Common myeloid progenitor, CD34-positive (primary cell): ENCODE measurements at places on chromosomes 6 and 20.

DNA sequence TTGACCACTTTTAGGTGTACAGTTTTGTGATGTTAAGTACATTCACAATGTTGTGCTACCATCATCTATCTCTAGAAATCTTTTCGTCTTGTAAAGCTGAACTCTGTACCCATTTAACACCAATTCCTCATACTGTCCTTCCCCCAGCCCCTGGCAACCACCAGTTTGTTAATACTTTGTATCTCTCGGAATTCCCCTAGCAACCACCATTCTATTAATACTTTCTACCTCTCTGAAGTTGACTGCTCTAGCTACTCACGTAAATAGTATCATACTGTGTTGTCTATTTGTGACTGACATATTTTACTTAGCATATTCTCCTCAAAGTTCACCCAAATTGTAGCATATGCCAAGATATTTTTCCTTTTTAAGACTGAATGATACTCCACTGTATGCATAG, 82.3 kb upstream of the CLDN20 start:
- DNase-seq = no peak

- DNase-seq = no peak
Observed at GRCh38 chr6:89048288-89048923, 32.1 kb upstream of the PNRC1 start.

DNA sequence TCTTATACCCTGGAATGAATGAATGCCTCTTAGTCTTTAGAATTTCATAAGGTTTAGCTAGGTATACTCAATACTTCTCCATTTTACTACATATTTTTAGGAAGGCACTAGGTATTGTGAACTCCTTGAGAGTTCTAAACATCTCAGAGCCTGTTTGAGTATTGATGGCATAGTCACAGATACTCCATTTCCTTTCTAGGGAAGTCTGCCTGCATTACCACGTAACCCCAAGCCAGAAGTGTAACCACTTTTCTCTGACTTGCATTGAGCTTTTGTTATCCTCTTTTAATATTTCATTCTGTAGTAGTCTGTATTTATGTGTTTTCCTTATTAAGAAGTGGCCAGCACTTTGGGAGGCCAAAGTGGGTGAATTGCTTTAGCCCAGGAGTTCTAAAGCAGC, 12.2 kb downstream of the TOP1 start:
- DNase-seq = no peak

- no peak for DNase-seq
Observed at GRCh38 chr6:10458287-10458686, 43.4 kb upstream of the TFAP2A start.

GRCh38 chr20:533526-533925, 10.1 kb downstream of the CSNK2A1 start:
- DNase-seq = no peak

DNA sequence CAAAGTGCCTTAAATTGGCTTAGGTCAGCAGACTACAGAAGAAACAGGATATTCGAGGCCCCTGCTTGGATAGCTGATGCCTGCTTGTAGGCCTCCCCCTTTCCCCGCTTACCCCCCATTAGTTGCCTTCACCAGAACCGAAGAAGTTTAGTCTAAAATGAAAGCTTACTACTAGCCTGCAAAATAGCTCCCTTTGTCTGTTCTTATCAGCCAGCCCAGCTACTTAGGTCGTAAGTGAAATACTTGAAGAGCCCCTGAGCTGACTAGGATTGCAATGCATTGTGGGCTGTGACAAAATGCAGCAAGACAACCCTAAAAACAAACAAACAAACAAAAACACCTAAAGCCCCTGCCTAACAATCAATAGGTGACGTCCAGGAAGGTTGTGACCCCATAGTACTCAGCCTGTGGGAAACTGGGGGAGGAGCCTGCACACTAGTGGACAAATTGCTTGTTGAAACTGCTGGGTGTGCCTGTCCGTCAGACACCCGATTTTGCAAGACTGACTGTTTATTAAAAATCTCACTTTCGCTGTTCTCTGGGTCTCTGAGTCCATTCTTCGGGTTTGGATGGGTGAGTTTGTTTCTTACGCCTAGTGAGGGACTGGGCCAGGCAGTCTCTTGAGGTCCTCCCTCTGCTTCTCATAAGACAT, 105.0 kb upstream of the DUSP22 start:
- no peak for DNase-seq

- DNase-seq = no peak
Observed at GRCh38 chr6:18586133-18586532, 199.0 kb downstream of the RNF144B start.

- DNase-seq = no peak
Observed at GRCh38 chr6:15911753-15912504, 217.0 kb upstream of the MYLIP start.

GRCh38 chr6:74658391-74658790, 547.5 kb downstream of the COL12A1 start:
- no peak for DNase-seq

DNA sequence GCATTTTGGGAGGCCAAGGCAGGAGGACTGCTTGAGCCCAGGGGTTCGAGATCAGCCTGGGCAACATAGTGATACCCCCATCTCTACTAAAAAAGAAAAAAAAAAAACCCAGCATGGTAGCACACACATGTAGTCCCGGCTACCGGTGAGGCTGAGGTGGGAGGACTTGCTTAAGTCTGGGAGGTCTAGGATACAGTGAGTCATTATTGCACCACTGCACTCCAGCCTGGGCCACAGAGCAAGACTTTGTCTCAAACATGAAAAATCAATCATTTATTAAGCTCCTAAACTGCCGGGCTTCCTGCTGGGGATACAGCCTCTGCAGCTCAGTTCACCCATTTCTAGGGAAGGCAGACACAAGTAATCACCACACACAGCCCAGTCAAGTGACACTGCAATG, 7.3 kb upstream of the USP45 start:
- no peak for DNase-seq

GRCh38 chr20:49785852-49786175, 26.8 kb upstream of the SLC9A8 start:
- DNase-seq = peak; percentile 54

- DNase-seq = peak; percentile 88
Observed at GRCh38 chr6:15491255-15491985, 171.4 kb downstream of the DTNBP1 start.

DNA sequence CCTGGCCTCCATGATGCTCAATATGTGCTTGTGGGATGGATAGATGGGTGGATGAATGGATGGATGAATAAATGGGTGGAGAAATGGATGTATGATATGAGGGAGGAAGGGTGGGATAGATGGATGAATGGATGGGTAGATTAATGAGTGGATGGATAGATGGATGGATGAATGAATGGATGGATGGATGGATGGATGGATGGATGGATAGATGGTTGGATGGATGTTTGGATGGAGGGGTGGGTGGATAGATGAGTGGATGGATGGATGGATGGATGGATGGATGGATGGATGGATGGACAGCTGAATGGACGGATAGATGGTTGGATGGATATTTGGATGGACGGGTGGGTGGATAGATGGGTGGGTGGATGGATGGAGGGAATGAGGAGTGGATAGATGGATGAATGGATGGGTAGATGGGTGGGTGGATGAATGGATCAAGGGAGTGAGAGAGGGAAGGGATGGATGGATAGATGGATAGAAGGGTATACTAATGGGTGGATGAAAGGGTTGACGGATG, 139.4 kb downstream of the CEBPB start:
- DNase-seq = no peak

DNA sequence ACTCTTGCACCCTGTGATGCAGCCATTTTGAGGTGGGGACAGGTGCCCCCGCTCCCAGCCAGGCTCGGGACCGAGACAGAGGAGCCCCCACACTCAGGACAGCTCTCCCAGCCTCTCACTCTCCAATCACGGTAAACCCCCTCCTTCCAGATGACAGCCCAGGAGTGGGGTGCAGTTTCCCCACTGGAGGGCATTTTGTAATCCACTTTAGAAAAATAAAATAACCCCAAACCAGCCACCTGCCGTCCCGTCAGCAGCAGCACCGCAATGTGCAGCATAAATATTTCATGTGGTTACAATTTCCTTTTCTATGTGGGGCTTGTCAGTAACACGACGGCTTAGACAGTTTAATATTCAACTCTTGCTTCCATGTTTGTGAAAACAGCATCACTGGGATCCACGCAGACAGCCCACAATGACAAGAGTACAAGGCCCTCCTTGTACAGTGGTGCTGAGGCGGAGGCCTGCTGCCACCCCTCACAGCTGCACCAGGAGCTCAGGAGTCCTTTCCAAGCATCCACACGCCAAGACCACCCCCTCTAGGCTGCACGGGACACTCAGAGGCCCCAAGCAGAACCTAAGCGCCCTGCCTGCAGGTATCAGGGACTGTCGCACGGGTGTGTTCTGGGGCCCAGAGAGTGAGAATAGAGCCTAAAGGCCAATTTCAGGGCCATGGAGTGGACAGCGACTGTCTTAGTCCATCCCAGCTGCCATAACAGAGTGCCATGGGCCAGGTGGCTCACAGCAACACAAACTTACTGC, 116.7 kb downstream of the JPH2 start:
- DNase-seq = peak; percentile 39

- no peak for DNase-seq
Observed at GRCh38 chr20:50009521-50010454, 27.0 kb downstream of the SNAI1 start.
